ENCODE measurements at places on chromosomes 6 and 20.

DNA sequence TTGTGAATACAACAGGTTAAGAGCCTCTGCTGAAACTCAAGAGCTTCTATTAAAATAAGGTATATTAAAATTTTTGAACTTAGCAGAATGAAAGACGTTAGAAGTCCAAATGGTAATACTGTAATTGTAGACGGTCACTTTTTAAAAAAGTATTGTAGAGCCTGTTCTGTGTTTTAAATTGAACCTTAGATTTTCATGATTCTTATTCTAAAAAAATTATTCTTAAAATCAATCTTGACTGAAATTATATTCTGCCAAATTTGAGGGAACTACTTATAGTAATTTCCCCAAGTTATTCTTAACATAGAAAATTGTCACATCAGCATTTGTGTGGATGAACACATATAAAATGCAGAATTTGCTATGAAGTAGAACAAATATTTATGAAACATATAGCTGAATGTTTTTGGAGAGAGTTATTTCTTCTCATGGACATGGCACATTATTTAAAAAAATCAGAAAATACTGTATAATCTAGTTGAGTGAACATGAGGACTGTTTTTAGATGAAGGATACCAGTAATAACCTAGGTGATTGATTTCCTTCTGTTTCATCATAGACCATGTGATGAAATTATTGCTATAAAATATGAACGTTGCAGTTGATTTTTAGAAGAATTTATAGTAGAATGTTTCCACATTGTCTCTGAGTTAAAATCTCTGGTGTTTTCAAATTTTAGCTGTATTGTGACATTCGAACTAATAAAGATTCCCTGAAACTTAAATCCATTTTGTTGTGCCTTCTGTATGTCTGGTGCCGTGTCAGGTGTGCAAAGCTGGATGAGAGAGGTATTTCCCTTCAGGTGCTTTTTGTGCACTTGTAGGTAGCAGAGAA lies 2.8 kb downstream of the TBPL1 start:
- DNase-seq, result no peak

DNA sequence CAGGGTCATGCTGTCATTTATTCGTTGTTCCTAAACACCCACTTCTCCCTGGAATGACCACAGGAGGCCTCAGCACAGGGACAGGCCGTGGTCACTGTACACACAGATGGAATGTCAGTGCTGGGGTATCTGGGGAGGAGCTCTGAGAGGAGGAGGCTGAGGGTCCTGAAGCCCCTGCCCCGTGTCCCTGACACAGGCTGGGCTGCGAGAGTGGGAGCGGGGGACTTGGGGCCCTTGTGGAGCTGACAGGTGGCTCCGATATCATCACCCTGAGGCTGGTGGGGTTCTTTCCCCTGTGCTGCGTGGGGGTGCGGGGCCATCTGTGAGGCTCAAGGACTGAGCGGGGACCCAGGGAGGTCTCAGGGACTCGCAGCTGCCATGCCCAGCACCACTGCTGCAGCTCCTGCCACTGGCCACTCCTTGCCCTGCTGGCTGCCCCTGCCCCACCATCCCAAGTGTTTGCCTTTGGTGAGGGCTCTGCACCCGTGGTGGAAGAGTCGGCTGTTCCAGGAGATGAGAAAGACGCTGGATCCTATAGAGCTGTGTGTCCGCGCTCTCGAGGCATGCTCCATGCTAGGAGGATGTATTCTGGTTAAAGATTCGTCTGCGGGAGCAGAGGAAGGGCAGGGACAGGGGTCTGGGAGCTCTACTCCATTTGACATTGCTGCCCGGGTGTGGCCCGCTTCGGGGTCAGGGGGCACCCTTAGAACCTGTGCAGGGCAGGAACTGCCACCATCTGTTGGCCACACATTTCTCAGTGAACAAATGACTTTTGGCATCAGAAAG lies 18.9 kb downstream of the NPEPL1 start:
- DNase-seq, result no peak

DNA sequence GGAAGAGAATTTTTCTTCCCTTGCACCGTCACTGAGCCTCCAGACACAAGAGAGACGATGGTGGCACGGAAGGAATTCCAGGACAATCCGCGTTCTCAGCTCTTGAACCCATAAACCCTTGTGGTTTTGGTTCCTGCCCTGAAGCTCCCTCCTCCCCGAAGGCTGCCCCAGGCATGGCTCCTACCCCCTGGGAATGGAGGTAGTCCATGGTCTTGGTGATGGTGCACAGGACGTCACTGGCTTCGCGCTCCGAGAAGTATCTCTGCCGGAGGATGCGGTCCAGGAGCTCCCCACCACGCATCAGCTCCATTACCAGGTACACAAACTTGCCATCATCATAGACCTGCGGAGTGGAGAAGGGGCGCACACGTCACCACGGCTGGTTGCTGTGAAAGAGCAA lies 47.5 kb upstream of the MPC1 start:
- DNase-seq, result no peak

GRCh38 chr6:157541618-157542413 lies 160.8 kb downstream of the ZDHHC14 start:
- DNase-seq, result no peak

DNA sequence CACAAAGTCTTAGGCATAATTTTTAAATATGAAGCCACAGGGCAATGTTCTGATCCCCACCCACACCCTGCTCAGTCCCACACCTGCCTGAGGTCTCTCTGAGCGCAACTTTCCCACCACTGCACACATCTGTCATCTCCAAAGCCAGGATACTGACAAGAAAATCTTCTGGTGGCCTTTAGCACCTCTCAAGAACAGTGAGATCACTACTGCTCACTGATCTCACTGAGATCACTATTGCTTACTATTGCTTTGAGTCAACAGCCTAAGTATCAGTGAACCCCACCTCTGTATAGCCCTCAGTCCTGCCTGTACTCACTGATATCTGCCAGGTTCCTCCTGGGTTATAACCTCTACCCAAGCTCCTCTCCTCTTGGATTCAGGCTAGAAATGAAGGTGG lies 6.4 kb downstream of the TNFRSF21 start:
- DNase-seq, result no peak

GRCh38 chr6:14921170-14921569 lies 324.7 kb upstream of the JARID2 start:
- DNase-seq, result no peak

- DNase-seq, result no peak
These were observed 109.0 kb downstream of the TAF4 start for GRCh38 chr20:61956396-61957342.

DNA sequence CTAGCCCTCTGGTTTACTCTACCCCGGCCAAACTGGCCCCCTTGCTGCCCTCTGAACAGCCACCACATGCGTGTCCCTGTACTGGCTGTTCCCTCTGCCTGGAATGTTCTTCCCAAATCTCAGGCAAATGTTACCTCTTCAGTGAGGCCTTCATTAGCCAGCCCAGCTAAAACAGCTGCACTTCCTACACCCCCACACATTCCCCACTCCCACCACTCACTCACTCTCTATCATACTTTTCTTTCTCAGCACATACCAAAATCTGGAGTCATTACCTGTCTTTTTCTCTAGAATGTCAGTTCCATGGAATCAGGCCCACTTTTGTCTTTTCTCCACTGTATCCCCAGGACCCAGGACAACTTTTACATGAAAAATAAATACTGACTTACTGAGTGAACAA lies 401.2 kb upstream of the SULF2 start:
- DNase-seq, result no peak

DNA sequence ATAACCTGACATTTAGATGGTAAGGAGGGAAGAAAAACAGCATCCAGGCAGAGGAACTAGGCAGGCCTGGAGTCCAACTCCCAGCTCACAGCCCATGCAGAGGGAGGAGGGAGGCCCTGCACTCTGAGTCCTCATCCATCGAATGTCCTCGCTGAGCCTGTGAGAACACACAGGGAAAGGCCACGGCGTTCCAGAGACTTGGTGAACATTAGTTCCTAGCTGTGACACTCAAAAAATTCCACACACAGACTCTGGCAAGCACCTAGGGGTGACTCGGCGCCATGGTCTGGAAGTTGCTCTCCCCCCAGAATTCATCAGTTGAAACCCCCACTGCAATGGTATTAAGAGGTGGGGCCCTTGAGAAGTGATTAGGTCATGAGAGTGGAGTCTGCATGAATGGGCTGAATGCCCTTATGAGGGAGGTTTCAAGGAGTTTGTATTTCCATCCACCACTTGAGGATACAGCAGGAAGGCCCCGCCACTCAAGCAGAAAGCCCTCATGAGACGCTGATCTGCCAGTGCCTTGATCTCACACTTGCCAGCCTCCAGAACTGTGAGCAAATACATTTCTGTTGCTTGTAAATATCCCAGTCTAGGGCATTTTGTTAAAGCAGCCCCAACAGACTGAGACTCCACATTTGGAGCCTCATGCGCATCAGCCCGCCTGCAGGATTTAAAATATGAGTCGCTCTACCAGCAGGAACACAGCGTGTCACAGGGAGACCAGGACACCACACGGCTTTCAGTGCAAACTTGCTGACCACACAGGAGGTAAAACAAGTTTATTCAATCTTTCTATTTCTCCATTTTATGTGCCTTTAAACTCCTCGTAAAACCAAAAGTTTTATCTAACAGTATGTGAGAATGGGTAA lies 73.9 kb downstream of the WDR27 start:
- DNase-seq, result no peak

GRCh38 chr6:1594445-1595200 lies 15.1 kb upstream of the FOXC1 start:
- DNase-seq, result no peak

Measured in NCI-H1092 (cell line).